NCI-H187 (cell line): ENCODE measurements at places on chromosomes 3 and 15.

GRCh38 chr3:152314677-152315353 is 46.1 kb downstream of the MBNL1 start:
- no peak for DNase-seq

- DNase-seq = no peak
These were observed 18.2 kb upstream of the SHC4 start for GRCh38 chr15:48981941-48982340.

- no peak for DNase-seq
These were observed 70.3 kb upstream of the OCA2 start for GRCh38 chr15:28169366-28169765.

- DNase-seq = no peak
These were observed 81.4 kb downstream of the CGNL1 start for GRCh38 chr15:57457726-57458125.

GRCh38 chr3:170355738-170356595 is 1.5 kb upstream of the SKIL start:
- DNase-seq = no peak

GRCh38 chr3:10198761-10199649 is 34.3 kb downstream of the IRAK2 start:
- no peak for DNase-seq

GRCh38 chr15:88191812-88192165 is 64.8 kb downstream of the NTRK3 start:
- DNase-seq = no peak

DNA sequence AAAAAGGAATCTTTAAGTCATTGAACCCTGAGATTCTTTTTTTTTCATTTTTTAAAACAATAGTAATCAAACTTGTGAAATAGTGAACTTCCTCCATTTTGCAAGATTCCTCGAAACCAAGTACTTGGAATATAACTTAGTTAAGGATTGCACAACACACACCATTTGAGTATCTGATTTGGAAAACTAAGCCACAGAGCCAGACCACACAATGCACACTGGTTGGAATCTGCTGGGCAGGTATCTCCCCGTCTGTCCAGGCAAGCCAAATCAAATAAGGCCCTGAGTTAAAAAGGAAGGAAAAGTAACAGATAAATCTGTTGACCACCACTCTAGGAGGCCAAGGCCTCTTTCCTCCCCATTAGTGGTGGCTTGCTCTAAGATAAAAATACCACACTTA is 177.5 kb upstream of the ICE2 start:
- no peak for DNase-seq

DNA sequence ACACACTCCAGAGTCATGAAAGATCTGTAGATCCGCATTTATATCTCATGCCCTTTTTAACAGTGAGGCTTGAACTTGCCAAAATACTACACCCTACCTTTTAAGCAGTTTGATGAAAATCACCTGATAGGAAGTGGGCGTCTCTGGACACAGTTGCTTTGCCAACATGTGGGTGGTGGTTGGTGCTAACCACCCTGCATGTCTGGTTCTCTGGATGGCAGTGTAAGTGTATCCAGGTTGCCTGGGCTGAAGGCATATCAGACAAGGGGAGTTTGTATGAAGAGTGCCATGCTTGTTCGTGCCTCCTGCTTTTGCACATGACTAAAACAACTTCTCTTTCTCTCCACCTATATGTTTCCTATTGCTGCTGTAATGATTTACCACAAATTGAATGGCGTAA is 159.6 kb downstream of the GHSR start:
- no peak for DNase-seq

GRCh38 chr3:141789281-141789680 is 26.1 kb downstream of the GRK7 start:
- DNase-seq = no peak

GRCh38 chr3:132662212-132662611 is 2.1 kb downstream of the UBA5 start:
- no peak for DNase-seq

- DNase-seq = no peak
These were observed 21.3 kb upstream of the GOLIM4 start for GRCh38 chr3:168117059-168117458.

- DNase-seq = no peak
These were observed 60.7 kb downstream of the BDH1 start for GRCh38 chr3:197495059-197495455.

GRCh38 chr3:48402281-48402732 is 27.6 kb downstream of the PLXNB1 start:
- DNase-seq = no peak

GRCh38 chr15:76533060-76533820 is 196.7 kb downstream of the ISL2 start:
- no peak for DNase-seq

DNA sequence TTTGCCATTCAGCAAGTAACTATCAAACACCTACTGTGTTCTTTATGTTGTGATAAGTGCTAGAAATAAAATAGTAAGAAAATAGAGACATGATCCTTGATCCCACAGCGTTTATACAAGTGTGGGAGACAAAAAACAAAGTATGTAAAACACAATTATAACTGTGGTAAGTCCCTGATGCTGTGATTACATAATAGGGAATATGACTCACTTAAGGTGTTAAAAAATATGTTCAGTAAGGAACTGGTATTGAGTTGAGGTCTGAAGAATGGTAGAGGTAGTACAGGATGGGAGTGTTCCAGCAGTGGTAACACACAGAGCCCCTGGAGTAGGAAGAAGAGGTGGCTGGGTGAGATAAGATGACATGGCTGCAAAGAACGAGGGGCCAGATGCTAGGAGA is 132.1 kb upstream of the TMC3 start:
- DNase-seq = no peak

- DNase-seq = no peak
These were observed 139.0 kb upstream of the CGNL1 start for GRCh38 chr15:57237301-57237642.

DNA sequence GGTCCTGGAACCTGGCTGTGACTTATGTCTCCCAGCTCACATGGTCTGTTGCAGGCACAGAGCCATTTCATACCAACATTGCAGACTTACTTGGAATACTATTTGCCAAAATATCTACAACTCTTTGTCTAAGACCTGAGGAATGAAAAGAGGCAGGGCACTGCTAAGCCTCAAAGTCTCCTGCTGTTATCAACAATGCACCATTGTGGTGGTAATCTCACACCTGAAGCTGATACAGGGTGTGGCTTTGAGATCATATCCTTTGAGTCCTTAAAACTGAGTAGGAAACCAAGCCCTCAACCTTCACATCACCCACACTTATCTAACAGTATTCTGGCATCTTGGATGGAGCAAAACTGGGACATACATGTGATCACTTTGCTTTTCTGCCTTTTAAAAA is 782.0 kb downstream of the EPHA3 start:
- no peak for DNase-seq

- DNase-seq = no peak
These were observed 99.2 kb downstream of the TPRA1 start for GRCh38 chr3:127491323-127491722.

- DNase-seq = no peak
These were observed 35.9 kb downstream of the CEMIP start for GRCh38 chr15:80815106-80815505.

DNA sequence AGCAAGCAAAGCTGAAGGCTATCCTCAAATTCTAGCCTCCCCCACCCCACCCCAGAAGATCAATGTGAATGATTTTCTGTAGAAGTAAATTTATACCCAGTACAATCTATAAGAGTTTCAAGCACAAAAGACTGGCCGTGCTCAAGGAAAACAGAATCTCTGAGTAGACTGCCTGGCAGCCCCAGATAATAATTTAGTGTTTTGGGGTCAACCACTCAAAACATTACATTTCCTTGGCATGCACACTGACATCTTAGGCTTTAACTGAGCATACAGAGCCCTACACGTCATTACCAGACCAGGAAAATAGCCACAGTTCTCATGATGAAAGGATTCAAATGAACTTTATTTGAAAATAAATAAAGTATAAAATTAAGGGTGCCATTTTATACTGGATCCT is 376.5 kb downstream of the TBL1XR1 start:
- no peak for DNase-seq

DNA sequence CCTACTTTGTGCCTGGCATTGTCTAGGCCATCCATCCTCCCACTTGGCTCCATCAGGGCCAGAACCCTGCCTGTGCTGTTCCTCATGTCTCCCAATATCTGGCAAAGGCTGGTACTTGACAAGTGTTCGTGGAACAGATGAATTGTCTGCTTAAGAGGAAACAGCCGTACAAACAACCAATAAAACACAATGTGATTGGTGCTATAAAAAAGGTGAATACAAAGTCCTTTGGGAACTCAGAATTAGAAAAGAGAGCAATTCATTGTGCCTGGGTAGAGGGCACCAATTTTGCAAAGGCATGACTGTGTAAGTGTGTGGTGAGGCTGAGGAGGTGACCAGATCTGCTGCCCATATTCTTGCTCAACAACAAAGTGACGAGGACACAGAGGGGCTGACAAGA is 164.5 kb upstream of the PPP2R3A start:
- DNase-seq = no peak

- DNase-seq = no peak
These were observed 25.3 kb downstream of the CHD2 start for GRCh38 chr15:92925454-92925853.

DNA sequence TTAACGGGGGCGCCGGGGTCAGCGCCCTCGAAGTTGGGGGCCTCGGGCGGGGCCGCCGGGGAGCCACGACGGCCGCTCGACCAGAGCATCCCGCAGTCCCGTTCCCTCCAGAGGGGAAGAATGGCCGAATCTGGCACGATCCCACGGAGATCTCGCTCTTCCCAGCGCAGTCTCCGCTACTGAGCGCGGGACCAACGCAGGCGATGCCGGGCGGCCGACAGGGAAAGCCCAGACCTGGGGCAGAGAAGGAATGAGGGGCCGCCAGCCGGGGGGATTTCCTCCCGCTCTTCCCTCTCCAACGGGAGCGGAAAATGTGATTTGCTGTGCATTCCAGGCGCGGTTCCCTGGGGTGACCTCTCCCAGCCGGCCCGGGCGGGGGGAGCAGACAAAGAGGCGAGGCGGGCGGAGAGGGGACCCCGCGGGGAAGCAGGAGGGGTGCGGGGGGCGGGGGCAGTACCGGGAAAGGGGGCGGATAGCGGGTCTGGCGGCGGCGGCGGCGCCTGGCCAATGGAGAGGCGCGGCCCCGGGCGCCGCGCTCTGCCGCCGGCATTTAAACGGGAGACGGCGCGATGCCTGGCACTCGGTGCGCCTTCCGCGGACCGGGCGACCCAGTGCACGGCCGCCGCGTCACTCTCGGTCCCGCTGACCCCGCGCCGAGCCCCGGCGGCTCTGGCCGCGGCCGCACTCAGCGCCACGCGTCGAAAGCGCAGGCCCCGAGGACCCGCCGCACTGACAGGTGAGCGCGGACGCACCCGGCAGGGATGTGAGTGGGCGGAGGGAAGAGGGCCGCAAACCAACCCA is at the start of gene GREM1:
Gene GREM1, plus strand, starts transcription at position 579 of the 801 bp plus-strand sequence. CDS start 12,687 bp downstream, outside the sequence.
- no peak for DNase-seq

- DNase-seq = no peak
These were observed 77.0 kb downstream of the NTRK3 start for GRCh38 chr15:88179562-88179961.

DNA sequence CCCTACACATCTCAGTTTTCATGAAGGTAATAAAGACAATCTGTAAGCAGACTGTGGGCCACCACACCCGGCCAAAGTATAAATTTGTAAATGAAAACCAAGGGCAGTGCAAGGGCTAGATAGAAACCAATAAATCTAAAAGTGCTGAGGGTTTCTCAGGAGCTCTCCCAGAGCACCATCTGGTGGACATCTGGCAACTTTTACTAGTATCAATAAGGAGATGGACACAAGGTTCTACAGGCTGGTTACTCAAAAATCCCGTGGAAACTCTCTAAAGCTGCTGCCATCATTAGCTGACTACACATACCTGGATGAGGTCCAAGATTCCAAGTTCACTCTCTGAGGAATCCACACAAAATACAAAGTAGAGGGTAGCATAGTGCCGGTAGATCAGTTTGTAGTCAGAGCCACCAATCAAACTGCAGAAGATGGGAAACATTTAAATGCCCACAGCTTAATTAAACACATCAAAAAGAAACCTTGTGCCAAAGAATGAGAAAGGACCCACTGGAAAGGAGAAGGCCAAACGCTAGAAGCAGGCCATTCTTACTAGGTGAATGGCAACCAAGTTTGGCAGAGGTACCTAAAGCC is 5.5 kb downstream of the AP3S2 start:
- no peak for DNase-seq
